ENCODE measurements at places on chromosomes 6 and 20.

DNA sequence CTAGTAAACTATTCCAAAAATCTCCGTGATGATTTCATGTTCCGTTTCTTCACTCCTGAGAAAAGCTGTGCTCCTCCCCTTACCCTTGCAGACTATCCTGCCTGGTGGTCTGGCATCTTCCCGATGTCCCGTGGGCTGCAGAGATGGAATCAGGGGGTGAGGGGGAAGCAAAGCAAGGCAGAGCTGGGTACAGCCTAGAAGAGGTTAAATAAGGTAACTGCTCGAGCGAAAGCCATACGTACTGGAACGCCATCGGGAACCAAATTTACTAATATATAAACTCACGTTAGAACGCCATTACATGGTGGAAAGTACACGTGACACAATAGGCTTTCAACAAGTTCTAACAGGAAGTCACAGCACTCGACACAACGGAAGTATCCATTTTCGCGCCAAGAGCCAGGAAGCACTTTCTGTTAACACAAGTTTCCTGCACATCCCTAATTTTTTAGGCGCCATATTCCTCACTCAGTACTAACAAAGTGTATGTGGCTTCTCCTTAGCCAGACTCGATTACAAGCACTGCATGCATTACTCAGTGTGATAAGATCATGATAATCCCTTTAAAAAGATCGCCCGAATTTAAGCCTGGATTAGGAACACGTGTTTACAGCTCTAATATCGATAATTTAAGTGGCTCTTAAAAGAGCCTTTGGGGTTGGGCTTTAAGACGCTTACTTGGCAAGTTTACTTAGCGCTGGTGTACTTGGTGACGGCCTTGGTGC, 101.6 kb upstream of the PRSS16 start:
- peak; percentile 77 for DNase-seq

- DNase-seq, result no peak
Observed at GRCh38 chr6:52509281-52510212, 67.3 kb downstream of the TRAM2 start.

GRCh38 chr6:129672881-129673631, 36.9 kb downstream of the ARHGAP18 start:
- DNase-seq, result no peak

GRCh38 chr20:8476021-8476420, 344.0 kb downstream of the PLCB1 start:
- DNase-seq, result peak; percentile 20

- DNase-seq, result no peak
Observed at GRCh38 chr6:16849280-16849987, 88.2 kb upstream of the ATXN1 start.

GRCh38 chr6:37502703-37503291, 3.1 kb upstream of the CCDC167 start:
- peak; percentile 87 for DNase-seq

DNA sequence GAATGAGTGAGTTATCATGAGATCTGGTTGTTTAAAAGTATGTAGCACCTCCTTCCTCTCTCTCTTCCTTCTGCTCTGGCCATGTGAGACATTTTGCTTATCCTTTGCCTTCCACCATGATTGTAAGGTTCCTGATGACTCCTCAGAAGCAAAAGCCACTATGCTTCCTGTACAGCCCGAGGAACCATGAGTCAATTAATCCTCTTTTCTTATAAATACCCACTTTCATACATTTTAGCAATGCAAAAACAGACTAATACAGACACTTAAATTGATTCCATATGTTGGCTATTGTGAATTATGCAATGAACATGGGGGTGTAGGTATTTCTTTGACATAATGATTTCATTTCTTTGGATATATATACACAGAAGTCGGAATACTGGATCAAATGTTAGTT, 792.8 kb upstream of the EYS start:
- no peak for DNase-seq

- DNase-seq, result peak; percentile 85
Observed at GRCh38 chr6:152301765-152302568, 335.2 kb downstream of the SYNE1 start.

- no peak for DNase-seq
Observed at GRCh38 chr20:44020406-44021148, 105.9 kb downstream of the TOX2 start.

- no peak for DNase-seq
Observed at GRCh38 chr6:154558513-154558912, 48.0 kb upstream of the CNKSR3 start.

DNA sequence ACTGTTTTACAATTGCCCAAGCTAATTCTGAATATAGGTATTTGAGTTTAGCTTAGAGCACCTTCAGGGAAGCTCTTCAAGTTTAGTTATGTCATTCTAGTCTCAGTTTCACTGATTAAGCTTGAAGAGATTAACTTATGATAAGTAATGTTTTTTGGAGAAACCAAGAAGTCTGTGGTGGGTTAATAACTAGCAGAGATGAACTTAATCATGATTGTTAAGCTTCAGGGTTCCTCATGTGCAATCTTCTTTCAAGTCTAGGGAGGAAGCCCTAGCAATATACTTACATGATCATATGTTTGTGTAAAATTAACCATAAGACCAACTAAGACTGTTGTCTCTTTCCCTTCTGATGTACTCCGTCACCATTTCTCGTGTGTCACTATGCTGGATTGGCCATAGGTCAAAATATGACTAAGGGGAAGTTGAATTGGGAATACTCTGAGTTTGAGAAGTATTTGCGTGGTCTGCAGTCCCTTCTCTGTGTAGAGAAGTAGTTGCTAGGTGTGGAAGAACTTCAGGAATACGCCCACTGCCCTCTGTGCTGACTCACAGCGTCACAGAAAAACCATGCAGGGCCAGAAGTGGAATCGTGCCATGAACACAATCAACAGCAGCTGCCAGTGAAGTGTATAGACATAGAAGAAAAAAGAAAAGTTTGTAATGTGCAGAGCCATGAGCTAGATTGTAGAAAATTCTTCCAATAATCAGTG, 88.3 kb downstream of the SH3BGRL2 start:
- DNase-seq, result no peak

- DNase-seq, result peak; percentile 24
Observed at GRCh38 chr6:39335780-39336545, 13.5 kb upstream of the KCNK16 start.

- peak; percentile 53 for DNase-seq
Observed at GRCh38 chr6:105794239-105794638, 291.9 kb upstream of the PRDM1 start.

DNA sequence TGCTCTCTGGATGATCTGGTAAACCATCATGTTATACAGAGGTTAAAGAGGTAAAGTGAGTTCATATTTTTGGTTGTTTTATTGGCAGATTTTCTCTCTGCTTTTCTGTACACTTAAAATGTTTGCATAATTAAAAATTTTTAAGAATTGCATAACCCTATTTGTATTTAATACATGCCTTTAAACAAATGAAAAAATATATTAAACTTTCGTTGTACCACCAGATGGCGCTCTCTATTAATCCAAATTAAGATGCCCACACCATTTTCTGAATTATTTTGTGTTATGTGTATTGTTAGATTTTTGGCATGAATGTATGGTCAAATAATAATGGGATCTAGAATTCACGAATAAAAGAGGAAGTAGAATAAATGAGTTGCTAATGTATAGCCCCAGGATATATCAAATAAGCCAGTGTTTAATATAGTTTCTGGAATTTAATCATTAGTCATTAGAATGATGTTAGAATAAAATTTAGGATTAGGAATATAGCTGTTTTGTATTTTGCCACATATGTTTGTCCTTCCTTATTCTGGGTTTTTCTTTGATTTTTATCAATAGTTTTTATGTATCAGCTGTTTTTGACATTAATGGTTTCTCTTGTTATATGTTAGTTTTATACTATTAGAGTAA, 38.9 kb downstream of the SMAP1 start:
- DNase-seq, result no peak

DNA sequence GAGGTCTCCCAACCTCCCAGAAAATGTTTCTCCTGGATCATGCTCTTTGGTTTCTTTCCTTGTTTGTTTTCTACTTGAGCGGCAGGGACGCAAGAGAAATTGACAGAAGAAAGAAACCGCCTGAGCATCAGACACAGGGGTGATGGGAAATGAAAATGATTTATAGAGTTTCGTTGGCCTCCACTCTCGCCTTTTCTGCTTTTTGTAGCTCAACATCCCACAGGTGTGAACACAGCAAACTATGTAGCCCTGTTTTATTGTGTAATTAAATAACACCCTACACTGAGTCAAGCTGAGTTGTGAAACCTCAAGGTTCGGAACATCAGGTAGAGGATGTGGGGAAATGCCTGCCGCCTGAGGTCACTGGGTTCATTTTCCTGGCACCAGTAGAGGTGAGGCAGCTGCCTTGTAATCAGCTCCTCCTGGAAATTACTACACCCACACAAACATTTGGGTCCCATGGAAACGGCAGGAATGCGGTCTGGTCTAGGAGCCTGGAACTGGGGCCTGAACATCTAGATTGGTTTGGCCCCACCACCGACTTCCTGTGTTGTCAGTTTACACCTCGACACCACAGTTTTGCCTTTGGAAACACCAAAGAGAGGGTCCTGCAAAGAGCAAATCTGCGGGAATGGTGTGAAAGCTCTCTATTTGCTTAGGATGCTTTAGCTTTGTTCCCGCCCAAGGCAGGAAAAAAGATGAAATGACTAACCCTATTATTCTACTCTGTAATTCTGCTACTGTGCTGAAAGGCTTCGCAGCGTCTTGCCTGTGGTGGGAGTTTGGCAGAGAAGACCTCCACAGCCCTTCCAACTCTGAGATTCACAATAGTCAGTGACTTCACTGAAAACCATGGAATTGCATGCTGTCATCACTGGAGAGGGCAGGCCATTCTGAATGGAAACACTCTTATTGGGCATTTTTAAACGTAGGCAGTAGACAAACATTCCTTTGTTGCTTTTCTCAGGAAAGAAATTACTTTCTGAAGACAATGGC, 53.0 kb downstream of the ADAT2 start:
- peak; percentile 49 for DNase-seq

DNA sequence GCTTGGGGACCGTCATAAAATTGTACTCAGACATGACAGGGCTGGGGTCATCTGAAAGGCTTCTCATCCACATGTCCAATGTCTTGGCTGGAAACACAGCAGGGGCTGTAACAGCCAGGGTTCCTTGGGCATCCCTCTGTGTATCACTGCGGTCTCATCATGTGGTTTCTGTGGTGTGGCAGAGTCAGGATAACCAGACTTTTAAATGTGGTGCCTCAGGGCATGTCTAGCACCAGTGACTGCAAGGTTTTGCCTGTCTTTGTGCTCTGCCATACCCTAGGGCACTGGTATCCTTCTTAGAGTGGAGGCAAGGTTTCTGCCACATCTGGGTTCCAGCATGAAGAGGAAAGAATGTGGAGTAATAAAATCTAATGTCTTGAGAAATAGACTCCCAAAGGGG, 124.2 kb downstream of the PLEKHG1 start:
- no peak for DNase-seq

DNA sequence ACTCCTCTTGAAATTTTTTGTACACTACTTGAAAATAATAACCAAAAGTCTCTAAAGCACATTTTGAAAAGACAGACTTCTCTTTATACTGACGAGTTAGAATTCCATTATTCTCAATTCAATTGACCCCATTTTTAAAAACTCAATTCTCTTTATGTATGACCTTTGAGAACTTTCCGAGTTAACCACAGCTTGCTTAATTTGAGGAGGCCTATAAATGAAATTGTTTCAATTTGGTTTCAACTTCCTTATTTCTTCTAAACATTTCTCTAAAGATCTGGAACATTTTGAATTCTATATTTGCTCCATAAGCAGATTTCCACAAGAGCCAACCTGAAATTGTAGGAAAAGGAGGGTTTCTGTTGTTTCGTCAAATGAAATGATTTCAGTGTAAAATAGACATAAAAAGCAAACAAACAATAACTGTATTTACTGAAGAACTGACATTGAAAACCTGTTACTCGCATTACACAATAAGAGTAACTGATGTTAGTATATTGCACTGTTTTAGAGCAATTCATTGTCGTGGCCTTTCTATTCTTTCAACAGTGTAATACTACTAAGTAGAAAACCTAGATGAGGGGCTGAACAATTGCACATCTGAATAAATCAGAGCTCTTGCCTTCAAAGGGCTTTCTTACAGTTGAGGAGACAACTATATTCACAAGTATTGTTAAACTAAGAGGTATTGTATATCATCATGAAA, 223.6 kb downstream of the HIVEP2 start:
- DNase-seq, result no peak

DNA sequence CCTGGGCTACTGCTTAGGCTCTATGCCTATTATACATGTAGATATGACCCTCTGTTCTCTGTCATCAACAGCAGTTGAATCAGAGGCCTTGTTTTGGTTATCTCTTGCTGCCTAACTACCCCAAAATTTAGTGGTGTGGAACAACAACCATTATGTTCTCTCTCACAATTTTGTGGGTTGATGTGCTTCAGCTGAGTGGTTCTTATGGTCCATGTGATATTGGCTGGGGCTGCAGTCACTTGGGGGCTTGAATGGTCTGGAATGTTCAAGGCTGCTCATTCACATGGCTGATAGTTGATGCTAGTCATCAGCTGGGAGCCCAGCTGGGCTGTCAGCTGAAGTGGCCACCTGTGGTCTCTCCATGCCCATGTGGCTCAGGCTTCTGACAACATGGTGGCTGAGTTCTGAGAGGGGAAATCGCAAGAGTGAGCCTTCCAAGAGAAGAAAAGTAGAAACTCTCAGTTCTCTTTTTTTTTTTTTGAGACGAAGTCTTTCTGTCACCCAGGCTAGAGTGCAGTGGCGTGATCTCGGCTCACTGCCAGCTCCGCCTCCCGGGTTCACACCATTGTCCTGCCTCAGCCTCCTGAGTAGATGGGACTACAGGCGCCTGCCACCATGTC, 47.8 kb downstream of the SHLD1 start:
- DNase-seq, result peak; percentile 51

GRCh38 chr20:49231471-49231870, 12.3 kb downstream of the DDX27 start:
- DNase-seq, result no peak

DNA sequence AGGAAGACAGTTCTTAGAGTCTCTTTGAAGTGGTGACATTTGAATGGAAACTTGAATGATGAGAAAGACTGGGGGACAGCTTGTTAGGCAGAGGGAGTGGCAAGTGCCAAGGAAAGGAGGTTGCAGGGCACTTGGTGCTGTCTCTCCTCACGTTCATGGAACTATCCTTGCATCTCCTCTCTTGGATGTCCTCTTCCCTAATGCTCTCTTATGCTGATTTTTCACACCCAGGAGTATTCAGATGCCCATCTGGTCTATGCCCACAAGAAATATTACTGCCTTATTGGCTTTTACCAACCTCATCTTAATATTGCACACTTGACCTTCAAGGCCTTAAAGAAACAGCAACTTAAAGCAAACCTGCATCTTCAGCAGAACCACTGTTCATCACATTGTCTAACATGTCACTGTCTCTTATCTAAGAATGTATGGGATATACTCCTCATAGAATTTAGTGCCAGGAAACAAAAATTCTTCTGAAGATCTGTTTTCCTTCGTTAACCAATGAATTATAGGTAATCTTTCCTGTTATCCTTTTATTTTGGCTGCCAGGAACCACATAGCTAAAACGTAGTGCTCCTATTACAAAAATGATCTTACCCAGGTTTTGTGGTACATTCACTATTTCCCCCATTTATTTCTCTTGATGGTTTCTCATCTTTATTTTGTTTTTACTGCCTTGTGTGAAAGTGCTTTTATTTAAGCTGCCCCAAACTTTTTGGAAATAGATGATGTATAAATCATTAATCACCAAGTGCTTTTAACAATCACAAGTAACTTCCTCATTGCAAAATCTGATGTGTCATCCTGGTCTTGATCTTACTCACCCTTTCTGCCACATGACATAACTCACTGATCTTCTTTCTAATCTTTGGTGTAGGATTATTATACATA, 12.8 kb downstream of the RGS17 start:
- no peak for DNase-seq

GRCh38 chr20:7585126-7585679, 355.1 kb downstream of the HAO1 start:
- no peak for DNase-seq
